ENCODE measurements at places on chromosomes 4 and X. TPM values are rescaled to one million over a fixed set of nuclear protein-coding genes. Genes with fewer than 3 reads are reported as not detected.

DNA sequence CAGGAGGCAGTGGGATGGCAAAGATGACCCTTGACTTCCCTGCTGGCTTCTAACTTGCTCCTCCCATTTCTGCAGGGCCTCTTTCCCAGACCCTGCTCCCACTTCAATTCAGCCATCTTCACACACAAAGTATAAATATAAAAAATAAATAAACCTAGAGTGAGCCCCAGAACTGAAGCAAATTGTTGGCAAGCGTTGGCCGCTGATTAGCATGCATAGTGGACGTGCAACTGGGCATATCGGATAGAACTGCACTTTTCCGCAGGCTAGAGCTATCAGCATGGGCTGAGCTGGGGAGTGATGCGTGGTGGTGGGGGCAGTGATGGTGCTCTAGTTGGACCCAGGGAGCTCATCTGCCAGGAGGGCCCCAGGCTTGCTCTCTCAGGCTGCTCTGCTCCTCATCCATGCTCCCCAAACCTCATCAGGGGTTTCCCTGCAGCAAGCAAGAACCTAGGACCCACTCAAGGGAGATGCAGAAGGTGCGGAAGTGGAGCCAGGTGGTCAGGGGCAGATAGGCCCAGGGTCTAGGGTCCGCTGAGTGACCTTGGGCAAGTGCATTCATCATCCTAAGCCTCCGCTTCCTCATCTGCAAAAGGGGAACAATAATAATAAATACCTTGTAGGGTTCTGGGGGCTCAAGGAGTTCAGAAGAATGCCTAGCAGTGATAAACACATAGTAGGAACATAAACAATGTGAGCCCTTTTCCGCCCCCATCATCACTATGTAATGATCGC is 146.8 kb upstream of the PJA1 start:
- H3K27me3 ChIP-seq = no peaks in the 10 kb centered on the region
- no peaks in the 10 kb centered on the region for H3K36me3 ChIP-seq
- no peaks in the 10 kb centered on the region for H3K4me1 ChIP-seq

DNA sequence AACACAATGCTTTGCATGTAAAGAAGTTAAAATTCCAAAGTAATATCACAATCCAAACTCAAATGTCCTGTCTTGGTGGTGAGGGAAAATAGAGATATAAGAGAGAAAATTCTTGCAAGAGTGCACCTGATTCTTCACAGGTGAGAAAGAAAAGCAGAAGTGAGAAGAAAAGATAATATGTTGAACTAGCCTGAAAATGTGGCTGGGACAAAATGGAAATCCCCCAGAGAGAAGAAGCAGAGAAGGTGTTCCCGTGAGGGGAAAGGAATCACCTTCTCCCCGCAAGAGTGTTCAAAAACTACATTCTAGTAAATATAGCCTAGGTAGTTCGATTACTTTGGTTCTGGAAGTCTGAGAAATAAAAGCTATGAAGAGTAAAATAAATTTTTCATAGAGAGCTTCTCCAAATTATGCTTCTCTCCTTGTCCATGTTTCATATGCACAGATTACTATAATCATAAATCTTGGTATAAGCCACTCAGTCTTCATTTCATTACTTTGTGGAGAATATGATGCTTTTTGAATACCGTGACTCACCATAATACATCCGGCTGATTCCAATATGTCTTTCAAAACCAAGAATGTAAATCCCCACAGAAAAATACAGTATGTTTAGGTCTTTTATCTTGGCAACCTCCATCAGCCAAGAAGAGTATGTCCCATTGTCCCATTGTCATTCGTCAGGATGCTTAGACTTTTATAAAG is 63.1 kb downstream of the COX18 start:
- no peak overlapping the region for H3K27ac ChIP-seq
- H3K4me3 ChIP-seq = no peak overlapping the region
- no peak for DNase-seq

Gene TMSB15C
- total RNA-seq = 3.3 TPM

Gene PPBP
- not detected for total RNA-seq

DNA sequence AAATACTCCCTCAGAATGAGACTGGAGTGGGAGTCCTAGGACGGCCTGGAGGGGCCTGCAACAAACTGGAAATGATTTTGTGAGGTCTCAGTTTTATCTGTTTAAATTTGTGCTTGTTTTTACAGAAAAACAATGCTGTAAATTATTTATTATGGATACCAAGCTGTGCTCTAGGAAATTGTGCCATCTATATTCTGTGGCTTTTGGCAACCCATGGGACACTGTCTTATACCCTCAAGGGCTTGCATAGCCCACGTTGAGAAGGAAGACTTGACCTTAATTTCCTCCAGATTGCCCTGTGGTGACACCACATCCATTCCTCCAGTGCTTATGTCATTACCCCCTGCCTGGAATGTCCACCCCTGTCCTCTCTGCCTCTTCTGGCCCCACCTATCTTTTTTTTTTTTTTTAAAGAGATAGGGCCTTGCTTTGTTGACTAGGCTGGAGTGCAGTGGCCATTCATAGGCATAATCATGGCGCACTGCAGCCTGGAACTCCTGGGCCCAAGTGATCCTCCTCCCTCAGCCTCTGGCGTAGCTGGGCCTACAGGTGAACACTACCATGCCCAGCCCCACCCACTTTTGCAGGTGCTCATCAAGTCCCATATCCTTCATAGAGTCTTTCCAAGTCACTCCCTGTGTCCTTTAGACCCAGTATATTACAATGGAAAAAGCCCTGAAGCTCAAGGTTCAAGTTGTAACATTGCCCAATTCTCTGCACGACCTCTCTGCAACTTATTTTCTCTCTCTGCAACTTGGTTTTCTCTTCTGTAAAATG is 77.4 kb downstream of the HPRT1 start:
- no peaks in the 10 kb centered on the region for H3K36me3 ChIP-seq
- no peaks in the 10 kb centered on the region for H3K27me3 ChIP-seq
- no peaks in the 10 kb centered on the region for H3K4me1 ChIP-seq

- no peaks in the 10 kb centered on the region for H3K36me3 ChIP-seq
- no peaks in the 10 kb centered on the region for H3K27me3 ChIP-seq
- H3K4me3 ChIP-seq = no peak overlapping the region
- H3K4me1 ChIP-seq = no peaks in the 10 kb centered on the region
- H3K27ac ChIP-seq = no peak overlapping the region
These were observed 831.5 kb downstream of the STIM2 start for GRCh38 chr4:27692158-27692557.

DNA sequence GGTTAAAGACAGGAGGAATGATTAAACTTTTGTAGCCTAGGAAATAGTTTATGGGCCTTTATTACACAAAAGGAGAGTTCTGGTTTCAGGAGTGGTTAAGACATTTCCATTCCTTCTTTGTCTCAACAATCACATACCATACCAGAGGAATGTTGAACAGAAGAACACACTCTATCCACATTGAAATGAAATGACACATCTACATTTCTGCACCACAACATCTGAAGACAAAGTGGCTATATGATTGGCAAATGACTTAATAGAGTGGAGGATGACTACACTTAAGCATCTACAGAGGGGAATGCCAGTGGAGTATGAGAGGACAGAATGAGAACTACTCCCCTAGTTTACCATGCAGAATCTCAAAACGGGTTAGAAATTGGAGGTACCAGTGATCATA is 8.0 kb downstream of the CYP2U1 start:
- no peaks in the 10 kb centered on the region for H3K4me1 ChIP-seq
- H3K36me3 ChIP-seq = no peaks in the 10 kb centered on the region
- H3K27ac ChIP-seq = no peak overlapping the region
- H3K27me3 ChIP-seq = no peaks in the 10 kb centered on the region

GRCh38 chr4:76197971-76198410 is 15.6 kb downstream of the SCARB2 start:
- no peak overlapping the region for H3K4me3 ChIP-seq
- H3K27ac ChIP-seq = peak overlapping the region; percentile 72
- H3K27me3 ChIP-seq = no peaks in the 10 kb centered on the region
- H3K36me3 ChIP-seq = peaks cover 8% of the 10 kb centered on the region
- DNase-seq = peak; percentile 28

GRCh38 chr4:13399257-13399656 is 84.9 kb downstream of the RAB28 start:
- no peak overlapping the region for H3K27ac ChIP-seq
- H3K36me3 ChIP-seq = no peaks in the 10 kb centered on the region
- H3K4me1 ChIP-seq = peaks cover 3% of the 10 kb centered on the region

- no peaks in the 10 kb centered on the region for H3K27me3 ChIP-seq
- H3K4me1 ChIP-seq = no peaks in the 10 kb centered on the region
- no peak overlapping the region for H3K4me3 ChIP-seq
- H3K36me3 ChIP-seq = no peaks in the 10 kb centered on the region
- DNase-seq = no peak
These were observed 164.4 kb downstream of the CXXC4 start for GRCh38 chr4:104330125-104330905.

GRCh38 chr4:98921292-98921691 is 7.6 kb downstream of the EIF4E start:
- no peak overlapping the region for H3K27ac ChIP-seq
- no peak overlapping the region for H3K4me3 ChIP-seq
- no peak for DNase-seq
- no peaks in the 10 kb centered on the region for H3K4me1 ChIP-seq
- H3K27me3 ChIP-seq = no peaks in the 10 kb centered on the region
- H3K36me3 ChIP-seq = no peaks in the 10 kb centered on the region

Gene GAGE12C
- not detected for total RNA-seq

Gene PLXNB3
- total RNA-seq = 1.3 TPM

- H3K27ac ChIP-seq = no peak overlapping the region
- no peaks in the 10 kb centered on the region for H3K4me1 ChIP-seq
- no peaks in the 10 kb centered on the region for H3K27me3 ChIP-seq
- no peak for DNase-seq
- no peak overlapping the region for H3K4me3 ChIP-seq
- H3K36me3 ChIP-seq = no peaks in the 10 kb centered on the region
These were observed 163.8 kb downstream of the BANK1 start for GRCh38 chr4:101954351-101954750.

Data from upper lobe of left lung (tissue), 6 donors.